ENCODE measurements at places on chromosomes 7 and 10. TPM values are rescaled to one million over a fixed set of nuclear protein-coding genes. Genes with fewer than 3 reads are reported as not detected.

Gene DNAH11
- total RNA-seq, result 0.33 TPM

Gene OPALIN
- total RNA-seq, result not detected

Gene CDHR3
- total RNA-seq, result 3.7 TPM

Gene GIMAP8
- not detected for total RNA-seq

Gene NODAL
- total RNA-seq, result not detected

Gene TAS2R38
- not detected for total RNA-seq

All from A549 treated with dexamethasone at 1 μM for 4 hours (cell line).